ENCODE measurements at places on chromosomes 16 and 17. TPM values are rescaled to one million over a fixed set of nuclear protein-coding genes. Genes with fewer than 3 reads are reported as not detected.

The TRPV3 gene
- total RNA-seq: 1.8 TPM

The MYH11 gene
- 0.94 TPM for total RNA-seq

The PABPN1L gene
- not detected for total RNA-seq

The C17orf50 gene
- total RNA-seq: not detected

The SKAP1 gene
- not detected for total RNA-seq

The ARRB2 gene
- 1.7 TPM for total RNA-seq

The RASD1 gene
- total RNA-seq: 6.0 TPM

The PDIA2 gene
- 0.23 TPM for total RNA-seq

The TNFRSF13B gene
- total RNA-seq: not detected

The CA7 gene
- not detected for total RNA-seq

The IL17C gene
- total RNA-seq: not detected

The LRRC37A gene
- 0.70 TPM for total RNA-seq

The SERPINF2 gene
- not detected for total RNA-seq

The LRRC45 gene
- 11.9 TPM for total RNA-seq

The PLK1 gene
- total RNA-seq: 1.3 TPM

The KRTAP17-1 gene
- not detected for total RNA-seq

The ZNF174 gene
- 4.9 TPM for total RNA-seq

The MYH2 gene
- total RNA-seq: not detected

The TBC1D3H gene
- not detected for total RNA-seq

The SLC13A5 gene
- total RNA-seq: 0.15 TPM

The SOX9 gene
- total RNA-seq: 0.94 TPM

The CLEC3A gene
- not detected for total RNA-seq

The SP6 gene
- total RNA-seq: 0.08 TPM

The SMIM5 gene
- total RNA-seq: not detected

The ENPP7 gene
- not detected for total RNA-seq

The CLEC18A gene
- 9.2 TPM for total RNA-seq

The AMDHD2 gene
- total RNA-seq: 25.4 TPM

The ATP2A1 gene
- total RNA-seq: 0.08 TPM

The SPATA22 gene
- not detected for total RNA-seq

The BCO1 gene
- under 0.01 TPM for total RNA-seq

The TGFB1I1 gene
- 30.2 TPM for total RNA-seq

The CDK3 gene
- 1.2 TPM for total RNA-seq

The TBC1D3G gene
- not detected for total RNA-seq

The CAPNS2 gene
- 0.12 TPM for total RNA-seq

The PDILT gene
- not detected for total RNA-seq

The PIGL gene
- 9.2 TPM for total RNA-seq

The KCNG4 gene
- total RNA-seq: not detected

The C16orf46 gene
- total RNA-seq: not detected

The KRT39 gene
- 0.12 TPM for total RNA-seq

The COA3 gene
- 61.5 TPM for total RNA-seq

The KRTAP3-1 gene
- not detected for total RNA-seq

The DHX8 gene
- 29.6 TPM for total RNA-seq

The CASKIN1 gene
- total RNA-seq: 0.47 TPM

The SHISA6 gene
- total RNA-seq: not detected

Measured in smooth muscle cell of the coronary artery (primary cell).